ENCODE measurements at places on chromosomes 4 and X. TPM values are rescaled to one million over a fixed set of nuclear protein-coding genes. Genes with fewer than 3 reads are reported as not detected.

PASD1 gene
- not detected for polyA plus RNA-seq

PRSS12 gene
- polyA plus RNA-seq, result 0.05 TPM

CXorf49 gene
- polyA plus RNA-seq, result not detected

XK gene
- polyA plus RNA-seq, result not detected

KCND1 gene
- polyA plus RNA-seq, result 2.0 TPM

GLRA3 gene
- polyA plus RNA-seq, result not detected

SMPX gene
- not detected for polyA plus RNA-seq

DOK7 gene
- 6.0 TPM for polyA plus RNA-seq

MAGEB10 gene
- polyA plus RNA-seq, result not detected

TNMD gene
- polyA plus RNA-seq, result not detected

ARMCX1 gene
- 1.1 TPM for polyA plus RNA-seq

COMMD8 gene
- 77.0 TPM for polyA plus RNA-seq

SYP gene
- polyA plus RNA-seq, result 1.3 TPM

BEND2 gene
- not detected for polyA plus RNA-seq

ZNF827 gene
- polyA plus RNA-seq, result 2.3 TPM

ERVMER34-1 gene
- not detected for polyA plus RNA-seq

GC gene
- not detected for polyA plus RNA-seq

CCDC149 gene
- polyA plus RNA-seq, result not detected

FRAS1 gene
- polyA plus RNA-seq, result not detected

RBPJ gene
- polyA plus RNA-seq, result 82.1 TPM

SHISA3 gene
- polyA plus RNA-seq, result not detected

RENBP gene
- polyA plus RNA-seq, result 2.1 TPM

NEIL3 gene
- polyA plus RNA-seq, result not detected

ATOH1 gene
- not detected for polyA plus RNA-seq

Data from naive B cell (primary cell).